ENCODE measurements at places on chromosomes 3 and 15. TPM values are rescaled to one million over a fixed set of nuclear protein-coding genes. Genes with fewer than 3 reads are reported as not detected.

DNA sequence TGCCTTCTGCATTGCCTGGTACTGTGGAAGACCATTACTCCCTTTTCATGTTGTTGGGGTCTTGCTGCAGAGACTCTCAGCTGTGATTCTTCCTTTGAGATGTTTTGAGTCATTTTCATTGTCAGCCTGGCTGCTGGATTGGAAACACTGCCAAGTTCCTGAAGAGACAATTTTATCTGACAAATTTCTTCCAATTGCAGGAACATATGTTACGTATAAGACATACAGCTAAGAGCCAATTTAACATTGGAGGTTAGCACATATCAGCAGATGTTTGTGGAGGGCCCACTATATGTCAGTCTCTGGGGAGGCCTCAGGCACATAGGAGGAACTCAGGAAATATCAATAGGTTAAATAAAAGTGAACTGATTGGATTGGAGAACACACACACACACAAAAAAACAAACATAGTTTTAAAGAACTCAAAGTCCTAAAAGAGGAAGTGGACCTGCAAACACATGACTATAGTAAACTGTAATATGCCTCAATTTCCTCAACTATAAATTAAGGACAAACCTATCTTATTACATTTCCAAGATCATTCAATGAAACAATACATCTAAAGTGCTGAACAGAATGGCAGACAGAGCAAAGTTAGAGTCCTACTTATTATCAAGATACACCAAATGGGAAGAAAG is 172.3 kb downstream of the MYRIP start:
- DNase-seq, result no peak

- DNase-seq, result no peak
Observed at GRCh38 chr15:67050062-67050461, 15.3 kb upstream of the SMAD3 start.

- no peak for DNase-seq
Observed at GRCh38 chr3:60269377-60269776, 981.9 kb downstream of the FHIT start.

CIP2A gene
- 5.0 TPM for total RNA-seq

- no peak for DNase-seq
Observed at GRCh38 chr3:126540951-126541627, 17.1 kb downstream of the CHST13 start.

FBXW12 gene
- total RNA-seq, result not detected

TRPM1 gene
- total RNA-seq, result not detected

DNA sequence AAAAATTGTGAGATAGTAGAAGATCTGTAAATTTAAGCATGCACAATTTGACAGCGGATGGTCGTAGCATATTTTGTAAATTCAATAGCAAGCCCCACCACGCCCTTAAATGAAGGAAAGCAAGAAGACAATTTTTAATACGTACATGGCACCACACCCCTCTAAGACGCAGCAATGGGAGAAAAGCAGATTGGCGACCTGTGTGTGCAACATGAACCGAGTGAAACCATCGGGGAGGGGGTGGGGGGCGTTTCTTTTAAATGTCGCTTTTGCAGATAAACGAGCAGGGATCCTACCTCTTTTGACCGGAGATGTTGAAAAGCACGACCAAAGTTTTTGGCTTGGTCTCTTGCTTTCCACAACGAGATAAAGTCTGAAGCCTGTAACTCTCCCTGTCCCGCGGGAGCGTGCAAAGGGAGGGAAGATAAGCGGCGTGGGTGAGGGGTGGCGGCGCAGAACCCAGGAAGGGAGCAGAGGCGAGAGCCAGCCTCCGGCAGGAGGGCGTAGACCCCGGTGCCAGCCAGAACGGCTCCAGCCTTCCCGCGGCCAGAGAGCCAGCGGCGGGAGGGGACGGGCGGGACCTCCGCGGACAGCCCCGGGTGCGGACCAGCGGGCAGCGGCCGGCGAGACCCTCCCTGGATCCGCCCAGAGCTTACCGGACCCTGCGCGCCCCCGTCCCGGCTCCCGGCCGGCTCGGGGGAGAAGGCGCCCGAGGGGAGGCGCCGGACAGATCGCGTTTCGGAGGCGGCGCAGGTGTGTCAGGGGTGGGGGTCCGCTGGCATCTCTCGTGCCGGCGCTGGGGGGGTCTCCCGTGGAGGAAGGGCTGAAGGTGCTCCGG is at the start of gene CHL1:
CHL1 (plus strand) TSS at position 453 of the 838 bp plus-strand sequence. CDS start 123,014 bp downstream, outside the sequence.
- DNase-seq, result no peak

- no peak for DNase-seq
Observed at GRCh38 chr15:63902671-63903035, 68.9 kb upstream of the HERC1 start.

DNA sequence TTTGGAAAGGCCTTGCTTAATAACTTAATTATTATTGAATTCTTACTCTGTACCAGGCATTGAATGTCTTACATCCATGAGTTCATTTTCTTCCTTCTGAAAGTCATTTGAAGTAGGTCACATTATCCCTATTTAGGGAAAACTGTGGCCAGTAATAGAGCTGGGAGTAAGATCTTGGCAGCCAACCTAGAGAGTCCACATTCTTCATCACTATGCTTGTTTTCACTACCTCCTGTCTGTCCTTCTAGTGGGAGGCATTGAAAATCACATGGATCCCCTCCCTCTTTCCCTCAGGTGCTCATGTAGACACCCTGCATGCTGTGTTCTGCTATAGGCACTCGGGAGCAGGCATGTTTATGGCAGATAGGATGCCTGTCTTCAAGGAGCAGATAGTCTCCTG is 154.9 kb downstream of the EBLN2 start:
- no peak for DNase-seq

DNA sequence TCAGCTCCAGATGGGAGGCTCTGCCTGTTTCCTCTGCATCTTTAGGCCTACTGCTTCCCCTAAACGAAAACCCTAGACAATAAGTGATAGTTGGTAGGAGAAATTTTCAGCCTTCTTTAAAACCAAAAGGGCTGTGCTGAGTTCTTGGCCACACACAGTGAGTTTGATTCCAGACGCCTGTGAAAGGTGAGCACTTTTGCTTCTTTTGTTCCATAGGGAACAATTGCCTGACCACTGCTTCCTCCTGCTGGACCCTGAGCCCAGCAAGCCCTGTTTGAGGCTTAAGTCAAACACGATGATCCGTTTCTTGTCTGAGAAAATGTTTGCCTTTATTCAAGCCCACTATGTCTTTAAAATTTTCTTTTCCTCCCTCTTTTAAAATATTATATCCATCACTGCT is 493.9 kb downstream of the ZIC1 start:
- DNase-seq, result no peak

DNA sequence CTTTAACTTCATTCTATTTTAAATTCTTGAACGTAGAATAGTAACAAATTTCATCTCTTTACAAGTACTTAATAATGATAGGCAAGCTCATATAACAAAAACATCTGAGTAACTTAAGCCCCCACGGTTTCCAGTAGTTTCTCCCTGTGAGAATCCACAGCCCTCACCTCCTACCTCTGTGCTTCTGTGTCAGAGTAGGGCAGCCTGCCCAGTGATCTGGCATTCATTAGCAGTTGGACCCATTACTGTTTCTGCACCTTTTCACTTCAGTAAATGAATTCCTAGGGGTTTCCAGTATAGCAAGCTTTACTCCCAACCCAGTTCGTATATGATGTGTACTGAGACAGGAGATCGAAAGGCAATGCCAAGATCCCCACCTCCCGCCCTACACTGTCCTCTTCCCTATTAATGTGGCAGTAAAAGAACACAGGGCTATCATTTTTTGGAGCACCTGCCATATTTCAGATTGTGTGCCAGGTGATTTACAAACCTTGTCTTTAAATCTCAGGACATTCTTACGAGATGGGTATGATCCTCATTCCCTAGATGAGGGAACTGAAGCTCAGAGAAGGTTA is 40.8 kb downstream of the EIF2AK4 start:
- DNase-seq, result no peak

IGSF10 gene
- 0.18 TPM for total RNA-seq

RAB6B gene
- total RNA-seq, result 3.8 TPM

FETUB gene
- total RNA-seq, result not detected
